NCI-H1105 (cell line): ENCODE measurements at places on chromosomes 1 and 21.

GRCh38 chr21:41229509-41230248 lies 61.7 kb downstream of the BACE2 start:
- DNase-seq: no peak

GRCh38 chr1:16631248-16632043 lies 18.1 kb upstream of the NBPF1 start:
- DNase-seq: no peak

- DNase-seq: no peak
Measured at GRCh38 chr1:228541725-228542124, 54.5 kb downstream of the RNF187 start.

GRCh38 chr1:164836614-164837018 lies 277.6 kb downstream of the PBX1 start:
- DNase-seq: peak; percentile 92

DNA sequence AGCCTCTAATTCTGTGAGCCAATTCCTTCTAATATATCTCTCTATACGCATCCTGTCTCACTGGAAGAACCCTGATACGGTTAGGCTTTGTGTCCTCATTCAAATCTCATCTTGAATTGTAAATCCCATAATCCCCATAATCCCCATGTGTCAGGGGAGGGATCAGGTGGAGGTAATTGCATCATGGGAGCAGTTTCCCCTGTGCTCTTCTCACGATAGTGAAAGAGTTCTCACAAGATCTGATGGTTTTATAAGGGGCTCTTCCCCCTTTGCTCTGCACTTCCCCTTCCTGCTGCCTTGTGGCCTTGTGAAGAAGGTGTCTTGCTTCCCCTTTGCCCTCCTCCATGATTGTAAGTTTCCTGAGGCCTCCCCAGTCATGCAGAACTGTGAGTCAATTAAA lies 116.1 kb downstream of the MRPS6 start:
- no peak for DNase-seq
